SJSA1 (cell line): ENCODE measurements at places on chromosomes 7 and 10.

GRCh38 chr10:110115784-110116520, 91.5 kb upstream of the MXI1 start:
- no peak for DNase-seq

- no peak for DNase-seq
Observed at GRCh38 chr7:148787571-148788295, 89.0 kb downstream of the CUL1 start.

- no peak for DNase-seq
Observed at GRCh38 chr10:75229971-75230370, 5.8 kb downstream of the COMTD1 start.

GRCh38 chr10:50417886-50418830, 166.8 kb upstream of the ASAH2 start:
- peak; percentile 94 for DNase-seq

DNA sequence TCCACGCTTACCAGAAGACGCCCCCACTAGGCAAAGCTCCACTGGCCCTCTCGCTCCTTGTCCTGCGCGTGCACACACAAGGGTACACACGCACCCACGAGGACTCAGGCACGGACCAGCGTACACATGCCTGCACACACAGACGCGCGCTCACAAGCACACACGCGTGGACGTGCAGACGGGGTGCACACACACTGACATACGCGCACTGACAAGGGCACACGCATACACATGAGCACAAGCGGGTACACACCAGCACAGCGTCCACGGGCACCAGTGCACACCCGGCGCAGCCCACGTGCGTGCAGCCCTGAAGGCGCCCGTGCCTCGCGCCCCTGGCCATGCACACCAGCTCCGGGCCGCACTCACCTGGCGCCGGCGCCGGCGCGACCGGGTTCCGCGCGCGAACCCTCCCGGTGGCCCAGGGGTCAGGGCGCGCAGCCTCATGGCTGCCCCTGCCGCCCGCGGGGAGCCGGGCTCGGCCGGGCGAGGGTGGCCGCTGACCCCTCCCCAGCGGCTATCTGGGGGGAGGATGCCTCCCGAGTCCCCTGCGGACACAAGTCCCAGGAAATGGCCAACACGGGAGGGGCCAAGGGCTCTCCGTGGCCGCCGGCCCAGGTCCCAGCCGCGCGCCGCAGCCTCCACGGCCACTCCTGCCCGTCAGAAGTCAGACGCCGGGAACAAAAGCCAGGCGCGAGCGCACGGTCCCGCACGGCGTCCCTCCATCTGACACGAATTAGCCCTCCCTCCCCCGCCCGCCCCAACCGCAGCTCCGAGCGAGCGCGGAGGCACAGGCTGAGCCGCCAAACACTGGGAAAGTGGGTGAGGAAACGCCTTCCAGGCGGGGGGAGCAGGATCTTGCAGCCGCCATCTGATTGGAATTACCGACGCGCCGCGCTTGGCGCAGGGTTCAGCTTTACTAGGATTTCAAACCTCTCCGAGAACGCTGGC, 45.0 kb downstream of the TNS3 start:
- peak; percentile 84 for DNase-seq

- DNase-seq = peak; percentile 75
Observed at GRCh38 chr7:94396037-94396431, 1.3 kb downstream of the COL1A2 start.

DNA sequence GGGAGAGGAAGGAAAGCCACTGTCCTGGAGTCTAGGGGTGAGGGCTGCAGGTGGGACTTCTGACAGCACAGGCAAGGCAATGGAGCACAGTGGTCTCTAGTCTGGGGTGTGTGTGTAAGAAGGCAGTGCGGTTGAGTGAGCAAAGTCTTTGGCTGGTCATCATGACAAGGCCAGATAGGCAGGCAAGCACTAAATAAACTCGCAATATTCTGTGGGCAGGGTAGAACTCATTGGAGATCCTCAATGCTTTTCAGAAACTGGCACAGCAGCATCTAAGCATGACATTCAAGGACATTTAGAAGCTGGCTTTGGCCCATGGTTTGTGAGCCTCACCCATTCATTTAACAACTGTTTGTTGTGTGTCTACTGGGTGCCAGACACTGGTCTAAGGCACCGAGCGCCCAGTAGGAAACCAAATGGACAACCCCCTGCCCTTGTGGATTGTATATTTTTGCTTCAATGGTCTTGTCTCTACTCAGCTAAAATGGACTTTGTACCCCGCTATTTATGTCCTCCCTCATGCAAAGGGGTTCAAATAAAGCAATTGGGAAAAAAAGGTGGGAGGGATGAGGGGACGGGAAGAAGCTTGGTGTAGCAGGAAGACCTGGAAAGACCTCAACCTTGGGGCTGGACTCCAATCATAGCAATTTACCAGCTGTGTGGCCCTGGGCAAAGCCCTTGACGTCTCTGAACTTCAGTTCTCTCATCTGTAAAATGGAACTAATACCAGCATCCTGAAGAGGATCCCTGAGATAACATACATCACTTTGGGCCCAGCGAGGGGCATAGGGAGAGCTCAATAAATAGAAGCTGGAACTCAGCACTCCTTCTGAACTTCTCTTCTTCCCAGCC, 116.0 kb downstream of the NEURL1 start:
- DNase-seq = no peak

- DNase-seq = no peak
Observed at GRCh38 chr7:49775065-49775948, 1.9 kb downstream of the VWC2 start.

- DNase-seq = no peak
Observed at GRCh38 chr7:129341212-129341611, 93.0 kb upstream of the STRIP2 start.

GRCh38 chr7:137411446-137411845, 67.9 kb upstream of the PTN start:
- DNase-seq = no peak

- DNase-seq = no peak
Observed at GRCh38 chr10:33858326-33858725, 523.9 kb upstream of the NRP1 start.

GRCh38 chr7:30572212-30572841, 22.4 kb upstream of the GARS1 start:
- DNase-seq = no peak

GRCh38 chr7:104010052-104010909, 20.8 kb upstream of the RELN start:
- no peak for DNase-seq

- no peak for DNase-seq
Observed at GRCh38 chr10:3105166-3105565, 37.8 kb downstream of the PFKP start.

DNA sequence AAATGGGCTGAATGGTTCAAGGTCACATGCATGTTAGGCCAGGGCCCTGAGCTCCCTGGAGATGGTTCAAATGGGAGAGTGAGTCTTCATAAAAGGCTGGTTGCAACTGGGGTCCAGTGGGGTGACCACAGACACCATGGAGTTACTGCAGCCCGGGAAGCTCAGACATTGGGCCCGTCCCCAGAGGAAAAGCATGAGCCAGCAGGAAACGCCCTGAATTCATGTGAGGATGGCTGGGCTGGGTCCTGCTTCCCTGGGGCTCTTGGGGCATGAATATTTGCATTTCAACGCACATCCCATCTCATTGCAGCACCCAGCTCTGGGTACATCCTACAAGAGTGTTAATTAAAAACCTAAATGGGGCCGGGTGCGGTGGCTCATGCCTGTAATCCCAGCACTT, 549.0 kb downstream of the TCERG1L start:
- no peak for DNase-seq

- no peak for DNase-seq
Observed at GRCh38 chr7:77444123-77444522, 28.0 kb upstream of the GSAP start.

GRCh38 chr10:24503461-24504320, 220.0 kb downstream of the ARHGAP21 start:
- peak; percentile 49 for DNase-seq

GRCh38 chr10:95314192-95314918, 23.6 kb upstream of the PDLIM1 start:
- DNase-seq = no peak

- no peak for DNase-seq
Observed at GRCh38 chr10:111784436-111784835, 399.1 kb downstream of the GPAM start.

DNA sequence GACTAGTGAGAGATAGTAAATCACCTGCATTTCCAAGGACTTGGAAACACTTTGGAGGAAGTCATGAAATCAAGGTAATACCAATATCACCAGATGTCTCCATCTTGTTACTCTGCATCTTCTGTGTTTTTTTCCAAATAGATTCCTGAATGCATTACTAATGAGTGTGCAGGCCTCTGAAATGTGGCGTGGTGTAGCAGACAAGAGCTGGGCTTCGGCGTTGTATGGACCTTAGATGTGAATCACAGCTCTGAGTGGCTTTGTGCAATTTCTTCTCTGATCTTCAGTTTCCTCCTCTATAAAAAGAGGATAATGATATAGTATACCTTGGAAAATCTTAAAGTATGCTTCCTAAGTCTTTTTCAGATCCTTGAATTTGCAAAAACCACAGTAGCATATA, 9.6 kb upstream of the MYPN start:
- DNase-seq = peak; percentile 60

GRCh38 chr7:120760050-120760449, 97.9 kb downstream of the TSPAN12 start:
- DNase-seq = no peak

DNA sequence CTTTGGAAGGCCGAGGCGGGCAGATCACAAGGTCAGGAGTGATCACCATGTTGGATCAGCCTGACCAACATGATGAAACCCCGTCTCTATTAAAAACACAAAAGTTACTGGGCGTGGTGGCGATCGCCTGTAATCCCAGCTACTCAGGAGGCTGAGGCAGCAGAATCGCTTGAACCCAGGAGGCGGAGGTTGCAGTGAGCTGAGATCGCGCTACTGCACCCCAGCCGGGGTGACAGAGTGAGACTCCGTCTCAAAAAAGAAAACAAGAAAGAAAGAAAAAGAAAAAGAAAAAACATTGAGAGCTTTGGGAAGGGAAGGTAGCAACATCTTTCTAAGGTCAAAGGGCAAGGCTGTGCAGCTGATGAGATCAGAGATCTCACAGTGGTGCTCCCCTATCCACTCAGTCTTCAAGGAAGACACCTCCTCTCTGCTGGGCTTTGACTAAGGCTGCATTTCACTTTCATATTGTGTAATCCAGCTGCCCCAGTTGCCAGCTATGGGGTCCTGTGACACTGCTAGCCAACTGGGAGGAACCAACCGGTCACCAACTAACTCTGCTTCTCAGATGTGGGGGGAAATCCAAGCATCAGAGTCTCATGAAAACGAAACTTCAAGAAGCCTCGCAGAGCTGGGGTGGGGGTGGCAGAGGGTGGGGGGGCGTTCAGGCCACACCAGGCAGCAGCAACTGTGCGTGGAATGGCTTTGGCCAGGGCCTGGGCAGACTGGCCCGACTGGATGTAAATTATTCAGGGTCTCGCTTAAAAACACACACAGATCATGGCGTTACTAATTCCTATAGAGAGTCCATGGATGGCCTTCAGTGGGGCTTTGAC, 1.5 kb downstream of the IL15RA start:
- peak; percentile 21 for DNase-seq

DNA sequence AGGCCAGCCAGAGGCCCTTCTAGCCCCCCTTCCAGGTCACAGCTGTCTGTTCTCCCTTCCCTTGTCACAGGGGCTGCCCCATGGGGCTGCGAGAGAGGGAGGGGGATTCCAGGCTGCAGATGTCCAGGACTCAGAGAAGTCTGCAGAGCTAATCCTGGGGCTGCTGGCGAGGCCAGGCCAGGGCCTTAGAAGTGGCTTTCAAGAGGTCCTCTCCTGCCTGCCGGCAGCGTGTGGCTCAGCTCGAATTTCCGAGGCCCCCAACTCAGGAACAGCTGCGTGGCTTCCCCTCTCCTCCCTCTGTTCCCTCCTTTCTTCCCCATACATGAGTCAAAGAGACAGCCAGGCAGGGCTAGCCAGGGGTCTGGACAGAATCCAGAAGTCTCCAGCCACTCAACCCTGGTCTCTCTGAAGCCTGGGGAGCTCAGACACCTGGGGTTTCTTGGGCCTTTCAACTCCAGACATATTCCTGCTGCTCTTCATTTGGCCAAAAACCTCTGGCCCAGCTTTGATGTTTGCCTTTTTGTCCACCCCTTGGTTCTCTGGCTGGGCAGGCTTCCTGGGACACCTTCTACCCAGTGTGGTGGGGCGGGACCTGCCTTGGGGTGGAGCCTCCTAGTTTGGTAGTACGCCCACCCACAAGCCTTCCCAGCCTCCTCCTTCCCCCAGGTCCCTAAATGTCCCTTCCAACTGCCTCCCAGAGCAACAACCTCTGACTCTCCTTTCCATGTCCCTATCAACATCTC, 21.8 kb upstream of the EIF5AL1 start:
- no peak for DNase-seq

DNA sequence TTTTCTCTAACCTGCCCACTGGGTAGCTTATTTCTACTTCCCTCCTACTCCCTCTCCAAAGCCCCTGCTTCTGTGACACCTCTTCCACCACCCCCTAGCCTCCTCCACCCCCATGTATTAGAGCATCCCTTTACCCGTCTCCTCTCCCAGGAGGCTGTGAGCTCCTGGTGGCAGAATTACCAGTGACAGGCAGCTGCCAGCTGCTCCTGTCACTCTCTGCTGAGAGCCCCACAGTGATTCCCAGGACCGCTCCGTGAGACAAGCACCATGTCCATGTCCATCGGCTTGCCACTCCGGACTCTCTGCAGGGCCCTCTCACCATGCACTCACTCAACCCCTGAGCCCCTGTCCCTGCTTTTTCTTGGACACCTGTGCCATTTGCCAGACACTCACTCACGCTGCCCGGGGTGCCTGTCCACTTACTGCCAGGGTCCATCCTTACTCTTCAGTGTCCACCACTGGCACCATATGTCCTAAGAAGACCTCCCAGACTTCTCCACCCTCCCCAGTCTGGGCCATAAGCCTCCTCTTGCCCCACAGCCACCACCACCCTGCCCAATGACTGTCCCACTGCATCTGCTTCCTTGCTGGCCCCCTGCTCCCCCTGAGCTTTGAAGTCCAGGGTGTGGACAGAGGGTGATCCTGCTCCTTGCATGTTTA, 9.8 kb downstream of the WDFY4 start:
- no peak for DNase-seq

- no peak for DNase-seq
Observed at GRCh38 chr7:4245866-4246470, 436.1 kb upstream of the FOXK1 start.

DNA sequence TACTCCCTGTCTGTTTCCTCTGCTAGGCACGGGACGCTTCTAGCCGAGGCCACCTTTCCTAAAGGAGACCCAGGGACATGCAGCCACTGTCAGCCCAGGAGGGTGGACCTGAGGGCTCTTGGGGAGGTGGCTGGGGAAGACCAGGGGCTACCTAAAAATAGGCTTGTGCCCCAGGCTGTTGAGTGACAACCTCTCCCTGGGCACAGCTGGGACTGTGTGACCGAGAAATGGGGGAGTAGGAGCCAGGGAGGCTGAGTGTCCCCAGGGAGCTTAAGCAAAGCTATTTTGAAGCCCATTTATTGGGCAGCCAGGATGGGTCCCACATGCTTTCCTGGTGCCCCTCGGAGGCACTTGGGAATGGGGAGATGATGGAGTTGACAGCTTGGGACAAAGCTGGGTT, 63.8 kb downstream of the CALML3 start:
- DNase-seq = no peak

- DNase-seq = no peak
Observed at GRCh38 chr7:16187131-16187530, 234.2 kb downstream of the CRPPA start.
